ENCODE measurements at places on chromosomes 5 and 9.

- no peak for DNase-seq
Measured at GRCh38 chr9:35653611-35654010, 2.9 kb upstream of the SIT1 start.

GRCh38 chr9:84975926-84976325 is 306.4 kb downstream of the NTRK2 start:
- DNase-seq: no peak

DNA sequence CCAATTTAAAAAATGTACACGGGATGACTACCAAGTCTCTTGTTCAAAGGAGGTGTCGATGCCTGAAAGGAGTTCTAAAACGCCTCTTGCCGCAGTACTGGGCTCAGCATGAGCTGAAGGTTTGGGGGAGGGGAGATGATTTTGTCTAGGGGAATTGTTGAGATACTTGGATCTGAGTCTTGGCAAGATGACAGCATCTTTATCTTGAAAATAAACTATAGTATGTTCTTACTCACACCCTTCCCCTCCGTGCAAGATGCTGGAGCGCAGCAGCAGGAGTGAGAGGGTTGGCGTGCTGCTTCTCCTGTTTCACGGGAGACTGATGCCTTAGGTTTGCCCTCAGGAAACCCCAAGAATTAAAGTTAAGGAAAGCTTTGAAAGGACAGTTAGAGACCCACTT is 47.3 kb downstream of the FAM78A start:
- DNase-seq: no peak

- DNase-seq: no peak
Measured at GRCh38 chr5:118459490-118459889, 528.9 kb downstream of the DTWD2 start.

DNA sequence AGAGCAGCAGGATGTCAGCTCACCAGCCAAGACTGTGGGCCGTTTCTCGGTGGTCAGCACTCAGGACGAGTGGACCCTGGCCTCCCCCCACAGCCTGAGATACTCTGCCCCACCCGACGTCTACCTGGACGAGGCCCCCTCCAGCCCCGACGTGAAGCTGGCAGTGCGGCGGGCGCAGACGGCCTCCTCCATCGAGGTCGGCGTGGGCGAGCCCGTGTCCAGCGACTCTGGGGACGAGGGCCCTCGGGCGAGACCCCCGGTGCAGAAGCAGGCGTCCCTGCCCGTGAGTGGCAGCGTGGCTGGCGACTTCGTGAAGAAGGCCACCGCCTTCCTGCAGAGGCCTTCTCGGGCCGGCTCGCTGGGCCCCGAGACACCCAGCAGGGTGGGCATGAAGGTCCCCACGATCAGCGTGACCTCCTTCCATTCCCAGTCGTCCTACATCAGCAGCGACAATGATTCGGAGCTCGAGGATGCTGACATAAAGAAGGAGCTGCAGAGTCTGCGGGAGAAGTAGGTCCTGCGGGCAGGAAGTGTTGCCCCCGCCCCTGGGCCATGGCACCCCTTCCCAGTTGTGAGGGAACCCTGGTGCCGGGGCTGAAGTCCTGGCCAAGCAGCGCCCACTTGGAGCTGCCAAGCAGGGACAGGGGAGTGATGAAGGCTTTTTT is 108.9 kb downstream of the WNK2 start:
- no peak for DNase-seq

GRCh38 chr5:138694146-138694545 is 59.1 kb upstream of the CTNNA1 start:
- DNase-seq: no peak

DNA sequence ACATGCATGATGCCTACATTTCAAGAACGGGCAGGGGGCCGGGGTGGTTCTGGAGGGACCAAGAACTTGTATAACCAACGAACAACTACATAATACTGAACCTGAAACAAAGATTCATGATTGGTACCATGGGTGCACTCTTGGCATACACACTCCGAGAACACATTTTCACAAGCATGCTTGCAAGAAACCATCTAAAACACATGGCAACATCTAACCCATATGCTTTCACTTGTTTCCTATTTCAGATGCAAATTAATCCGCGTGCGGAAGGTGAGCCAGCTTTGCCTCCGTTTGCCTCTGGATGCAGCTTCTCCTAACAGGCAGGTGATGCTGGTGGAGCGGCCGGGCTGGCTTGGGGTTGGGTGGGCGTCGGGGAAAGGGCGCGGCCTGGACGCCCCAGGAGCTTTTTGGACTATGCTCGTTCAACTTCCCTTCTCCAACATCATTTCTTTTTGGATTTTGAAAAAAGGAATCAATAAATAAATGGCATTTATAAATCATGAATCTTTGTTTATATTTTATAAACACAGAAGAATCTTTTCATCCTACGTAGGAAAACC is 12.5 kb upstream of the SEC16A start:
- no peak for DNase-seq

DNA sequence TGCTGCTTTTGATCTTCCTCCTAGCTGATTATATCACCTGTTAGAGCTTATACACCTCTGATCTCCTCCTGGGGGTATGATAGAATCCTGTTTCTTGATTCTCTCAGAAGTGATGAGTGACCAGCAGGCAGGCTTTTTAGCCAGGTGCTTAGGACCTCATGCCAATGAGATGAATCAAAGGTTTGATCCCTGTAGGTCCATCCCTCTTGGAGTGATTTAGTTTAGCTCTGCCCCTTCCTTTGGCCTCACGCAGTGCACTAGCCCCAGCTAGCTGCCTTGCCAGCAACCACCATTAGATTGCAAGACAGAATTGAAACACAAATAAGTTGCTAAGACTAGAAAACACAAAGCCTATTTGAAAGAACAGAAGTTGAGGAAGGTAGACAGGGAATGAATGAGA is 84.4 kb downstream of the ZSWIM6 start:
- no peak for DNase-seq

DNA sequence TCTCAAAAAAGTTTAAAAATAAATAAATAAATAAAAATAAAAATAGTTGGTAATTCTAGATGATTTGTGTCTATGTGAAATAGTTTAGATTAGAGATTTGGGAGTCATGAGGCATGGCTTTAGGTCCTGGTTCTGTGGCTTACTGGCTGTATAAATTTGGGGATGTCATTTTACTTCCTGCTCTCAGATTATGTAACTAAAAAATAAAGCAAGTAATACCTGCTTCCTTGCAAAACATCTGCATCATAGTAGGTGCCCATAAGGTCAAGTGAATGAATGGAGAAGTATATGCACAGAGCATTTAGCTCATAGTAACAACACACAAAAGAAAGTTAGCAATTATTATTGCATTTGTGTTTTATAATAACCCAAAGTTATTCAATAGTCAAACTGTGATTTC is 287.7 kb upstream of the TLE4 start:
- DNase-seq: no peak

- no peak for DNase-seq
Measured at GRCh38 chr5:78505860-78506259, 142.7 kb downstream of the LHFPL2 start.

DNA sequence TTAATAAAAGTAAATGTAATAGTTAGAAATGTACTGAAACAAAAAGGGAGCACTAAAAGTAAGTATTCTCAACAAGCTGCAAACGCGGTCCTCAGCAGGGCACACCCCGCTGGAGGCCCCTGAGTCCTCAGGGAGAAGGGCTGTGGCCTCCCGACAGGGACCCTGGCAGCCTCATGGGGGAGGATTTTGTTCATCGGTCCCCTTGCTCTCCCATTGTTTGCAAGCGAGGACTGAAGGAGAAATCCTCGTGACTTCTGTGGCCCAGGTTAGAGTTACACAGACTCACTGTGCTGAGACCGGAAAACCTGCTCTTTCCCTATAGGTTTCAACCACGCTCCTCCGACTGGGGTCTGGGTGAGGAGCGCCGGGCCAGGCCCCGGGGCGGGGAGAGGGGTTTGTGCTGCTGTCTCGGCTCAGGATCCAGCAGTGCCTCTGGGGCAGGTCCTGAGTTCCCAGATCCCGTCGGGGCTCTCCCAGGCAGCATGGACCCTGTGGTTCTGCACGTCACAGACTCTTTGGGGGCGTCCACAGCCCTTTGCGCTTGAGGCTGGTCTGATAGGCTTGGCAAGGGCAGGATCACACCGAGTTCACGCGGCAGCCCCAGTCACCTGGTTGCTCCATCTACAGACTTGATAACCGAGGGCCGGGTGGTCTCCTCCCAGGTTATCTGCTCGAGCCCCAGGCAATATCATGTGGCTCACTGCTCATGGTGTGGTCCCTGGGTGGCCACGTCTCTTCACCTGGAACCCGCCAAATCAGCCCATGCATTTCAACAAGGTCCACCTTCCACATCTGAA is 38.8 kb downstream of the MRPL36 start:
- no peak for DNase-seq

GRCh38 chr5:132546108-132546507 is 2.8 kb upstream of the IL5 start:
- no peak for DNase-seq

DNA sequence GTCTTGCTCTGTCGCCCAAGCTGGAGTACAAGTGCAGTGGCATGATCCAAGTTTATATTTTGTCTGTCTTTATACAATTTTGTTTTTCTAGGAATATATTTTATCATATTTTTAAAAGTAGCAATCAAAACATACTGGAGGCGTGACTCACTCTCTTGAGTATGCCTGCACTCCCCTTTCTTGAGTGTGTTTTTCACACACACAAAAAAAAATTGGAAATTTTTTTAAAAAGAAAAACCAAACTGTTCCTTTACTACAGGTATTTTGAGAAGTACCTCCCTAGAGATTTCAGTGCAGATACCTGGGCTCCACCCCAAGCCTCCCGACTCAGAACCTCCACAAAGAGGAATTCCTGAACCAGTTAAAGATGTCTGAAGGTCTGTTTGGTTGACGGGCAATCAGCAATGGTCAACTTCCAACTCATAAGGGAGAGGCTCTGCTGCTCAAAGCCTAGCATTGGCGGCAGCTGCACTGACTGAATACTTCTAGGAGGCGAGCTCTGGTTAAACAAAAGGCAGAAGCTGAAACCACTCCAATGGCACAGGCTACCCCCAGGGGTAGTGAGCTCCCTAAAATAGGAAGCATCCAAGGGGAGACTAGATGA is 27.4 kb downstream of the PDE6A start:
- DNase-seq: no peak

DNA sequence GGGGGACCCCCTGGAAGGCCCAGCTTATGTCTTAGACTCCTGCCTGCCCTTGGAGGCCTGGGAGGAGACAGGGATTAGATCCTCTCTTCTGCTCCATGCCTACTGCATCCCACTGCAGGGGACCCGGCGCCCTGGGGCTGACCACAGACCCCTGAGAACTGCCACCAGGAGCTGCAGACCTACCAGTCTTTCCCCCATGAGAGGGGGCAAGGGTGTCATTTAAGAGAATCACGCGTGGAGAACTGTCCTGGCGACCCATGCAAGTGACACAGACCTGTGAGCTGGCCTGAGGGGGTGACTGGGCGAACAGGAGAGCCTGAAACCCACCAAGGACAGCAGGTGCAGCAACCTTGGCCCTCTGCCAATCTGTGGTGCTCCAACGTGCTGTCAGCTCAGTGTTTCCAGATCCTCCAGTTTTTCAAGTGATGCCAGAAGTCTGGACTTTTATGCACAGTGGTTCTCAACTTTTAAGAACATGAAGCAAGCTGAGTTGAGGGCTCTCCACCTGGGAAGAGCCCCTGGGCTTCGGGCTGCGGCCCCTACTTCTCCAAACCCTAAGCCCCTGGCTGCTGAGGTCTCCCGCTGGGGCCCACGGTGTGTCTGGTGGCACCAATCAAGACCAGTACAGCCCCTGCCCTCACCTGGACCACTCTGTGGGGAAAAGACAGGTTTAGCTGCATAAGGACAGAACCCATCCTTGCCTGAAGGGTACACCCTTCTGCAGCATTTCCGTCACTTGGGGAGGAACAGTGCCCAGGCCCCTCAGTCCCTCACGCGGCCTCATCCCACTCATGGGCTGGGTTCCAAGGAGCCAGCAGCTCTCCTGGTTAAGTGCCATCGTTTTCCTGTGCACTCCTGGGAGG is 18.2 kb downstream of the GFPT2 start:
- DNase-seq: no peak

GRCh38 chr5:109125755-109126429 is 283.9 kb downstream of the PJA2 start:
- DNase-seq: no peak
